ENCODE measurements at places on chromosomes 1 and 21.

DNA sequence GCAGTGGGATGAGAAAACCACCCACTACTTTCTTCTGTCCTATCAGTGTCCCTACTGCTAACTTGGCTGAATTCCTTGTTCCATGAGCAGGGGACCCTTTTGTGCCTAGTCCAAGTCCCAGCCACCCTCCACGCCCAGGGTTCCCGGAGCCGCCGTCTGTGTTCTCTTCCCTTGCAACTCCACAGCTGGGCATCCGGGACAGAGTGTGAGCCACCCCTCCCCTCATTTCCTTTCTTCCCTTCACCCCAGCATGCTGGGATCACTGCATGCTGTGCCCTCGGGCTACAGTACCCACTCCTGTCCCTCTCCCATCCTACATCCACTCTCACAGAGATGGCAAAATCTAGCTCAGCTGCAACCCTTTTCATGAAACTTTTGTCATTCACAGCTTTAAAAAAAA, 44.5 kb downstream of the PGBD5 start:
- no peak for DNase-seq

DNA sequence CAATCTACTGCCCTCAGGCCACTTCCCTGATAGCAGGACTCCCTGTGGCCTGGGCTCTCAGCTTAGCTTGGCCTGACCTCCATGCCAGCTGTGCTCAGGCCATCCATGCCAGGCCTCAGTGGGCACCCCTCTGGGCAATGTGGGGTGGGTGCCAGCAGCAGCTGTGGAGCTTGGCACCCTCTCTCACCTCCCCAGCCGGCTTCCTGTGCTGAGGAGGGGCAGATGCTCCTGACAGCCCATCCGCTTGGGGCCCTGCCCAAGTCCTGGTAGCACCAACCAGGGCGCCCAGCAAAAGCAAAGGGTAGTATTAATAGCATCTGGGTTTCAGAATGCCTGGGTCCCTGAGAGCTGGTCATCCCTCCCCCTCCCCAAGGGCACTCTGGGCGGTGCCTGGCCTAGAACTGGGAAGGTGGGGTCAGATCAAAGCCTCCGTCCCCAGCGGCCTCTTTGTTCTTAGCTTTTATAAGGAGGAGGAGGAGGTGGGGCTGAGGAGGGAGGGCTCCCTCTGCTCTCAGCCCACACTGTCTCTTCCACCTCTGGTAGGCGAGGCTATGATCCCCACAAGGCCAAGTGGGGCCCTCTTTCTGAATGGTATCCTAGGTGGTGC, 6.1 kb downstream of the EFNA4 start:
- DNase-seq = no peak

DNA sequence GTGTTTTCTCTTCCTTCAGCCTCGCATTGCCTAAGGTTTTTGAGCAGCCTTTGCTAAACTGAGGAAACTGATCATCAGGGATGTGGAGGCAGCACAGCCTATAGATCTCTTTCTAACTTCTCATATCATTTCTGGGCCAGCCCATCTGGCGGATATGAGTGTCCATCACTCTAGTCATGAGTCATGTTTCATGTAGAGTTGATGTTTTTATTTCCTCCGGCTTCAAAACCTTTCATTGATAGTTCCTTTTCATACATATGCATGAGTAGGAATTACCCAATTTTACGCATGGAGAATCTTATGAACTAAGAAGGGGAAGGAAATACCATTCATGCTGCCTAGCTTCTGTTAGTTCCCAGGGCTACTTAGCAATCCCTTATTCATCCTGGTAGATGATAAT, 66.3 kb downstream of the SPATA46 start:
- DNase-seq = no peak

GRCh38 chr1:222792744-222793143, 22.1 kb upstream of the DISP1 start:
- DNase-seq = peak; percentile 49

- DNase-seq = peak; percentile 14
These were observed 58.2 kb downstream of the MRPS6 start for GRCh38 chr21:34131586-34131985.

DNA sequence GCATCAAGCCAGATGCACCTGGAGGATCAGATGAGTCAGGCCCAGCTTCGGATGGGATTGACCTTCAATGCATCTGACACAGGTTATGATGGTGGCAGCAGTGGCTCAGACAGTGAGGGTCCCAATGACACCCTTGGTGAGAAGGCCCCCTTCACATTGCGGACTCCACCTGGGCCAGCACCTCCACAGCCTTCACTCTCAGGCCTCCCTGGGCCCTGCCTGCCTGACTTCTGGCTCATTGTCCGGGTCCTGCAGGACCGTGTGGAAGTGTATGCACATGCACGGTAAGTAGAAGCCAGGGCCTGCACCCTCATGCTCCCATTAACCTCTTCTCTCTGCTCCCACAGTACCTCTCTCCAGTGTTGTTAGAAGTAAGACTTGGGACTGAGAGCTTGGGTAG, 20.8 kb downstream of the HYI start:
- no peak for DNase-seq

DNA sequence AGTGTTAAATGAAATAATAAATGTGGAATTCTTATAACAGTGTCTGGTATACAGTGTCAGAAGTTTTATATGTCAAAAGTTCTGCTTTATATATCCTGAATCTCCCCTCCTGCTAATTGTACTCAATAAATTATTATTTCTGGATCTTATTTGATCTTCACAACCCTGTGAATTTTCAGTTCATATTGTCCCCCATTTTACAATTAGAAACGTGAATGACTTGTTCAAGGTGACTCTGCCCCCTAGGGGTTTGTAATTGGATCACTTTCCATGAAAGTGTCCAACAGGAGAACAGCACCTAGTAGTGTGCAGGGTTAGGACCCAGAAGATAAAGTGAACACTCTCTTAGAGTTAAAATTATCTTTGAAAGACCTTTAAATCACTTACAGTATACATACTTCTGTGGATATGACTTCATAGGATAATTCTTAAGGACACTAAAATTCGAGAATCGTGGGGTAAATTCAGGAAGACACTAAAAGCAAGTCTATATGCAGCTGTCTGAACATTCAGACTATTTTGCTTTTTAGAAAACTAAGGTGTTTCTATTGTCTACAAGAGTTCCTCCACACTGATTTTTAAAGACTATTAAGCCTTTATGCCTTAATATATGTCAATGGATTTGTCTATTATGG, 4.5 kb upstream of the DDR2 start:
- peak; percentile 64 for DNase-seq

- DNase-seq = no peak
These were observed 7.1 kb upstream of the KCNK1 start for GRCh38 chr1:233606813-233607212.

- no peak for DNase-seq
These were observed 80.1 kb upstream of the PTGFR start for GRCh38 chr1:78410643-78411042.

DNA sequence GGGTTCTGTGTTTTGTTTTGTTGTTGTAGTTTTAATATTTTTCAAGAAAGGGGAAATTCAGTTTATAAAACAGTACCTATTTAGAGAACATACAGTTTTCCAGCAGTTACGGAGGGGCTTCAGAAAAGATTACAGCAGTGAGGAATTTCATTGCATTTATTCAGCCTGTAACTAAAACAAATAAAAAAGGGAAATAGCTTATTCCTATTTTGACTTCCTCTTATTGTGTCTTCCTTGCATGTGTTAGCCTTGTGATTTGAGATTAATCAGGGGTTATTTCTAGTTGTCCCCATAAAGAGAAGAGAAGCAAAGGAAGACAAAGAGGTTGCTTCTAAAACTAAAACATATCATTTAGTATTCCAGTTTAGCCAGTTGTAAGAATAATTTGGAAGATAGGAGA, 35.0 kb downstream of the CTTNBP2NL start:
- no peak for DNase-seq

- no peak for DNase-seq
These were observed 66.8 kb upstream of the SLC25A33 start for GRCh38 chr1:9472386-9473031.

- no peak for DNase-seq
These were observed 308.8 kb downstream of the KIF26B start for GRCh38 chr1:245463392-245464165.

- no peak for DNase-seq
These were observed 107.7 kb downstream of the NIBAN1 start for GRCh38 chr1:184866586-184866985.

DNA sequence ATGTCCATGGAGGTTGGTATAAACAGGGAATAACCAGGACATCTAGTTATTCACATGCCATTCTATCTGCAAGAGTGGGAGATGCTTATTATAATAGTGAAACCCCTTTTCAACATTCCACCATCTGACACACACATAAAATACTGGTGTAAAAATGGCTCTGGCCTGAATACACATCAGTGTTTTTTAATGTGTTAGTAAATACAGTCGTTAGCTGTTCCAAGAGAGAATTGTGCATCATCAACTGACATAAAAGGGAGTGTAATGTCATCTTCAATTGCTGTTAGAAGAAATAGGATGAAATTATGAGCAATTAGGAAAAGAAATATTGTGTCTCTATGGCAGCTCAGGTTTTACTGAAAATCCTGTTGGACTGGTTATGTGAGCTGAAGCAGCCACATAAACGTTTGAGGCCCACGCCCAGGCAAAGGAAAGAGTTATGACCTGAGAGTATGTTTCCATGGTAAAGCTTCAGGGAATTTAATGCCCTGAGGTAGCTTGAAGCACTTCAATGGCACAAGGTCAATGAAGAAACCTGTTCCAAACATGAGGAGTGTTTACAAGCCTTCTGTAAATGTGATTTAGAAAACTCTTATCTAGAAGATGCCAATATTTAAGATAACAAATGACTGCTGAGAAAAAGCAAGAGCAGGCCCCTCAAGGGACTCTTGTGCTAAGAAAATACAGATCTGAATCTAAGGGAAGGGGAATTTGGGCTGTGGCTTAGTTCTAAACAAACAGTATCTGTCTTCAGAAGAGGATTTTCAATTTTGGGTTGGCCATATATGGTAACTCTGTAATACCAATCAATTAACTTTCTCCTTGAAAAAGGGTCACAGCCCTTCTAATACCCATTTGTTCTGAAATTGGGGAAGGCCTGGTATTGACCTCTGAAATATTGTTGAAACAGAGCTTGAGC, 384.3 kb downstream of the SEC16B start:
- peak; percentile 6 for DNase-seq

GRCh38 chr1:240093120-240093961, 1.7 kb downstream of the FMN2 start:
- DNase-seq = peak; percentile 56

GRCh38 chr1:179015396-179015795, 10.3 kb upstream of the FAM20B start:
- no peak for DNase-seq

GRCh38 chr1:89771991-89772560, 48.8 kb upstream of the LRRC8D start:
- DNase-seq = no peak

DNA sequence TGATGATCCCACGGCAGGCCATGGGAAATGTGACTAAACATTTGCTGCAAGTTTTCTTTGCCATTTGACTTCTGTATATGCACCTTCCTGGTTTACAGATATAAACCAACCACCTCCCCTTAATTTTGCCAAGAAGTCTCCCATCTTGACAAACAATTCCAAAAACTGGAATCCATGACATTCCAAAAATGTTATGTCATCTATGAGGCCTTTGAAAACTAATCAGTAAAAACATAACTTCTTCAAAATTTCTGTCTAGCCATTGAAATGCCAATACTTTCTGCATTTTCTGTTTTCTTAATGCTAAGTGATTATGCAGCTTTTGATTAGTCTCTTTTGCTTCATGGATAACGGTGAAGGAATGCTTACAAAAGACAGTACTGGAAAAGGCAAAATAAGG, 84.1 kb downstream of the LYST start:
- DNase-seq = peak; percentile 8

DNA sequence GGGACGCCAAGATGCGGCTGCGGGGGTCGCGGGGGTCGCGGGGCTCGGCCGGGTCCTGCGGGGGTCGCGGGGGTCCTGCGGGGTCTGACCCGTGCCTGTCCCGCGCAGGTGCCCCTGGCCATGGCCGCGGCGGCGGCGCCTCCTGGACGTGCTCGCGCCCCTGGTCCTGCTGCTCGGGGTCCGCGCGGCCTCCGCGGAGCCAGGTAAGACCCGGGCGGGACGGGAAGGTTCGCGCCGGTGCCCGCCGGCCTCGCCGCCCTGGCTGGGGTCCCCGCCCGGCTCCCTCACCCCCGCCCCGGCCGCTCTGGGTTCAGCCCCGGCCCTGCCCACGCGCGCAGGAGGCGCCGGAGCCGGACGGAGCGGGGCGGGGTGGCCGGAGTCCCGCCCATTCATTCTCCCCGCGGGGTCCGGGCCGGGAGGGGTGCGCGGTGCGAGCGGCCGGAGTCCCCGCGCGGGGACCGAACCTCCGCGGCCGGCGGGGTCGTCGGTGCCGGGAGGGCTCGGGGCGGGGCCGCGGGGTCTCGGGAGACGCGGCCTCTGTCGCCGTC, 380 bp downstream of the COL18A1 start:
- DNase-seq = peak; percentile 57

- DNase-seq = peak; percentile 66
These were observed 92.1 kb downstream of the NIBAN1 start for GRCh38 chr1:184881941-184882913.

- peak; percentile 53 for DNase-seq
These were observed 11.4 kb upstream of the RAB3GAP2 start for GRCh38 chr1:220283625-220284024.

DNA sequence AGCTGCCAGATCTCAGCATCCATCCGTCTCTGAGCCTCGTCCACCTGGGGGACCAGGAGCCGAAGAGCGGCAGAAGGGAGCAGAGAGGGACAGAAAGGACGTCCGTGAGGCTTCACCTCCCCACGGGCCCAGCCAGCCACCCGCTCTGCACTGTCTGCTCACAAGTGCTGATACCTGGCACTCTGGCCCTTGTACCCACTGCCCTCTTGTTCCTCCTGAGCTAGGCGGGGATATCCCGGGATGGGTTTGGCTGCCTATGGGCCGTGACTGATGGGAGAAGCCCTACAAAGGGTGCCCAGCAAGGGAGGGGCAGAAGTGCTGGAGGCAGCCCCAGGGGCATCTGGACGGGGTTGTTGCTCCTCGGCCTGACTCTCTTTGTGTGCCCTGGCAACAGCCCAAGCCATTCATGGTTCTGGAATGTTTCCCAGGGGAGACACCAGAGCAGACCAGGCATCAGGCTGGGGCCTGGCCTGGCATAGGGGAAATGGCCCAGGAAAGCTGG, 57.6 kb downstream of the LDLRAD2 start:
- peak; percentile 95 for DNase-seq

GRCh38 chr1:234918961-234919761, 209.5 kb downstream of the TOMM20 start:
- no peak for DNase-seq

- peak; percentile 22 for DNase-seq
These were observed 26.8 kb downstream of the VANGL1 start for GRCh38 chr1:115668579-115668978.

- no peak for DNase-seq
These were observed 51.0 kb upstream of the F3 start for GRCh38 chr1:94592571-94592920.
